ENCODE measurements at places on chromosomes 2 and 18.
A peak's percentile ranks its signal among the peaks of the same experiment; 100 is the strongest.

DNA sequence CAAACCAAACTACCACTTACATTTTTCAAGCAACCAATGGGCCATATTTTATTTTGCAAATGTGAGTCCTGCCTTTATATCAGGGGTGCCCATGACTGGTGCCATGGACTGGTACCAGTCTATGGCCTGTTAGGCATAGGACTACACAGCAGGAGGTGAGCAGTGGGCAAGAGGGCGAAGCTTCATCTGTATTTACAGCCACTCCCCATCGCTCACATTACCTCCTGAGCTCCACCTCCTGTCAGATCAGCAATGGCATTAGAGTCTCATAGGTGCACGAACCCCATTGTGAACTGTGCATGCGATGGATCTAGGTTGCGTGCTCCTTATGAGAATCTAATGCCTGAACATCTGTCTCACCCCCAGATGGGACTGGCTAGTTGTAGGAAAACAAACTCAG is 53.6 kb downstream of the CCDC68 start:
- DNase-seq: no peak

DNA sequence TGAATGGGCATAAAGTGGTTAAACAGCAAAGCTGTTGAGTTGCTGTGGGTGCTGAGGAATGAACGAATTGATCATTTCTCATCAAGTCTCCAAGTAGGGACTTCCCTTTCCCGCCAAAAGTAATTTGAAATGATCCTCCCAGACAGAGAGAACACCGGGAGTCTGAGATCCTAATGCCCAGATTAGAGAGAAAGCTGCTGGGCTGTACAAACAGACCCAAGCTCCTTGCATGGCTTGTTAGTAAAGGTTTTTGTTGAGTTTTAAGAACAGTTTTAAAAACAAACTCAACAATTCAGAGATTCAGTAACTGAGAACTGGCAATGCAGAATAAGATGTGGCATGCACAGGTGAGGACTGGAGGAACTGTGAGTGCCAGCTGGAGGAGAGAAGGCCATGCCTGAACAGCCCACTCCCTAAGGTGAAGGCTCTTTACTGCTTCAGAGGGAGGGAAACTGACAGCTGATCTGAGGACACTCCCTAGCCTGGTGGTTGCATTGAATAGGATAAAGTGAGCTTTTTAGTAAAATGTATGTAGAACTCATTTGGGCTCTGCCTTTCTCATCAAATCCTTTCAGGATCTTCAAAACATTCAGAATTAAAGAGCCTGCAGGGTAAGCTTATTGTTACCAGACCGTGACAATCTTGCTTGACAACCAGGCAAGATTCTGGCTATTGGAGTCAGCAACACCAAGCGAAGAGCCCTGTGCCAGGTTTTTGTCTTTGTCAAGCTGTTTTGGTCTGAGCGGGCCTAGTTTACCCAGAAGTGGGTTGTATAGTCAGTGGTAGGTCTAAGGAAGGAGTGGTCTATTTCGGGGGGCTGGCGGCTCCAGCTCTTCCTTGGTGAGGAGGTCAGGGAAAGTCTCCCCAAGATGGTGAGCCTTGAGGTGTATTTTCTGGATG is 63.2 kb upstream of the IGFBP5 start:
- DNase-seq: no peak

- DNase-seq: no peak
Measured at GRCh38 chr2:8329660-8330622, 351.9 kb upstream of the ID2 start.

- DNase-seq: peak; percentile 17
Measured at GRCh38 chr2:86623043-86623493, 597 bp downstream of the RNF103 start.

GRCh38 chr18:57561728-57562423 is 24.6 kb downstream of the FECH start:
- DNase-seq: no peak

- DNase-seq: no peak
Measured at GRCh38 chr2:213202011-213202410, 50.6 kb upstream of the IKZF2 start.

DNA sequence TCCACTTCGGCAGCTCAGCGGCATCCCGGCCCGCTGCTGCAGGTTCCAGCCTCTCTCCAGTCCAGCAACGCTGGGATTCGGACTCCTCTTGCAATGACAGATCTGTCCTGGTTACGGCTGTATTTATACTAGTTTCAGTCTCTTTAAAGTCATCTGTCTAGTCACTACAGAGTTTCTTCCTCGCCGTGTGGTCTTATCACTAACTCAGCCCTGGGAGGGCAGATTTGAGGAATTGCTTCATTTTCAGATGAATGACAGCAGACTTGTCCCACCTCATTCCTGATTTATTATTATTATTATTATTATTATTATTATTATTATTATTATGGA is 2.2 kb downstream of the KLHL29 start:
- no peak for DNase-seq

DNA sequence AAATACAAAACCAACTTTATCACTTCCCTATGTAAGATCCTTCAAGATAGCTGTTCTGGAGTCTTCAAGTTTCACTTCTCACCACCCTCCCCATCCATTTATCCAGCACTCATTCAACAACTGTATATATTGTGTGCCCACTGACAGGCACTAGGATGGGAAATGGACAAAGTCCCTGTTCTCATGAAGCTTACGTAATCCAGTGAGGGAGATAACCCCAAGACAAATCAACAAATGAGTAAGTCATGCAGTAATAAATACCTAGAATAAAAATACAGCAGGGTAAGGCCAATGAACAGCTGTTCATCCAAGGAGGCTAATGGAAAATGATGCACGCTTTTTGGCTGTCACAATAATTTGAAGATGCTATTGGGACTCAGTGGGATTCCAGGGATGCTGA is 133.8 kb downstream of the MEMO1 start:
- DNase-seq: no peak

DNA sequence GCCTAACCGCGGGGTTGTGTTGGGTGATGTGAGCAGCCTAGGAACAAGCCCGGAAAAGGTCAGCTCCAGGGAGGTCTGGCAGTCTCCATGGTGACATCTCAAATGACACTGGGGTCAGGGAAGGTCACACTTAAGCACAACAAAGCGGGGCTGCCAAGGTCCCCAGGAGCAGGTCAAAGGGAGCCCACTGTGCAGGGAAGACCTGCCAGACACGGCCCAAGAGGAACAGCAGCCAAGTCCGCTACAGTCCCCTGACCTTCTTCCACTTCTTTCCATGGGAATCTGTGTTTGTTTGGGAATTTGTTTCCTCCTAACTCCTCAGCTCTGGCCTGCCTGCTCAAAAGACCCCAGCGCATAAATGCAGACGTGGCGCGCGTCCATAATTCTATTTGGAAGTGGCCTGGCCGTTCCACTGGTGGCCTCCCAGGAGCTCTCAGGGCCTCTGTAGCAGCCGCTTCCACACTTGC is 232.1 kb upstream of the COPS8 start:
- no peak for DNase-seq

- DNase-seq: no peak
Measured at GRCh38 chr2:197294260-197294659, 16.3 kb downstream of the ANKRD44 start.

- no peak for DNase-seq
Measured at GRCh38 chr2:168884975-168885374, 5.3 kb downstream of the SPC25 start.

- DNase-seq: no peak
Measured at GRCh38 chr2:138898855-138899254, 118.7 kb upstream of the NXPH2 start.

DNA sequence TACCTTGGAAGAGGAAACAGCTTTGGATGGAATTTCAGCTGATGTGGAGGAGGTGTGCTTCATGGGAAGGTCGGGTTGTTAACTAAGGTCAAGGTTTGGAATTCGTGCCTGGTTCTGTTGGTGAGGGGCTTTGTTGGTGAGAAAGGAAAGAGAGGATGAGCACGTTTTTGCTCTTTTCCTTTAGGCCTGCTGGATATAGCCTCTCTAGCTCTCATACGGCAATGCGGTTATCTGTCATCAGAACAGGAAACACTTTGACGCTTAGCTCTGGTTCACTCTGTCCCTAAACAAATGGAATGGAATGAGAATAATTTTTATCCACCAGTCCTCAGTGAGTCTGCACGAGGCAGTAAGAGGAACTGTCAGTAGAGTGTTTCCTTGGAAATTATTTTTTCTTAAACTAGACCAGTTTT is 169.7 kb upstream of the NOSTRIN start:
- DNase-seq: no peak

DNA sequence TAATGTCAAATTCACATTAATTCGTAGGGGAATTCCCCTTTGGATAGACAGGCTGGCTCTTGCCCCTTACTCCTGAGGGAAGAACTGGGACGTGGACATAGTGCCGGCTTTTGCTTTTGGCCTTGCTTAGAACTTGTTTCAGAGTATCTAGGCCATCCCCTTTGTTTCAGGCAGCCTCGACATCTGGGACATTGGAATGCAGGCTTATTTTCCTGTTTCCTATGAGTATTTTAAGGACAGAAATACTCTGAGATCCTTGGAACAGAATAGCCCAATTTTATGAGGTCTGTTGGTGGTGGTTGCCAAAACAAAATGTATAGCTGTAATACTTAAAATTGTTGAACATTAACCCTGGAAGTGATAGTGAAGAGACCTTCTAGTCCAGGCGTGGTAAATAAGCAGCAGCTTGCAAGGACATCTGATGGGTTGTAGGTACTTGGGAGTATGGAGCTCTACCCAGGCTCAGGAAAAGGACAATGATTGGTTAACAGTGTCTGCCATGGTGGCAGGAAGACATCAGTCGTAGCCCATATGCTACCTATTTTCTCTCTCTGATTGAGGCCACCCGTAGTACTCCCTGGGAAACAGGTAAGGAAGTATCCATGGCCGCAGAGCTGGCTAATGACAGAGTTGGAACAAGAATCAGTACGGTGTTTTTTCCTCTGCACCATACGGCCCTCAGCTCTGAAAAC is 112.4 kb downstream of the CDK15 start:
- DNase-seq: no peak

GRCh38 chr2:187118331-187119099 is 269.5 kb upstream of the ZSWIM2 start:
- no peak for DNase-seq

GRCh38 chr18:3541549-3542386 is 91.8 kb downstream of the TGIF1 start:
- no peak for DNase-seq

DNA sequence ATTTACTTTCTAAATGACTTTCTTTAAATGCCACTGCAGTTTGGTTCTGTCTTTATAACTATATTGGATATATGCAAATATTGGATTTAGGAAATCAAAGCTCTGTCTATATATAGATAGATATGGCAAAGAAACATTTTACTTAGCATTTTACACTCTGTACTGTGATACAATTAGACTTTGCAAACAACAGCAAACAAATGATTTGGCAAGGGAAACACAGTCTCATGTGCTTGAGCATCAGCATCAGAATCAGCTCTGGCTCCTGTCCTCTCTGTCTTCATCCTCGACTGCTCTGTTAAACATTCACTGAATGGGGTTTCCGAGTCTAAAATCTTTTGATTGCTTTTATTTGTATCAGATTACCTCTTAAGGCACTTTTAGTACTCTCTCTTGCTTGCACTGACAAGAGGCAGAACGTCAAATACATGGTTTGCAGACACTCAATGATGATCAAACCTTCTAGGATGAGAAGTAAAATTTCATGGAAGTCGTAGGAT is 176.8 kb upstream of the LRP1B start:
- DNase-seq: no peak

GRCh38 chr2:99198103-99198841 is 17.3 kb downstream of the MRPL30 start:
- no peak for DNase-seq

- DNase-seq: no peak
Measured at GRCh38 chr2:62099050-62099449, 96.9 kb upstream of the B3GNT2 start.

DNA sequence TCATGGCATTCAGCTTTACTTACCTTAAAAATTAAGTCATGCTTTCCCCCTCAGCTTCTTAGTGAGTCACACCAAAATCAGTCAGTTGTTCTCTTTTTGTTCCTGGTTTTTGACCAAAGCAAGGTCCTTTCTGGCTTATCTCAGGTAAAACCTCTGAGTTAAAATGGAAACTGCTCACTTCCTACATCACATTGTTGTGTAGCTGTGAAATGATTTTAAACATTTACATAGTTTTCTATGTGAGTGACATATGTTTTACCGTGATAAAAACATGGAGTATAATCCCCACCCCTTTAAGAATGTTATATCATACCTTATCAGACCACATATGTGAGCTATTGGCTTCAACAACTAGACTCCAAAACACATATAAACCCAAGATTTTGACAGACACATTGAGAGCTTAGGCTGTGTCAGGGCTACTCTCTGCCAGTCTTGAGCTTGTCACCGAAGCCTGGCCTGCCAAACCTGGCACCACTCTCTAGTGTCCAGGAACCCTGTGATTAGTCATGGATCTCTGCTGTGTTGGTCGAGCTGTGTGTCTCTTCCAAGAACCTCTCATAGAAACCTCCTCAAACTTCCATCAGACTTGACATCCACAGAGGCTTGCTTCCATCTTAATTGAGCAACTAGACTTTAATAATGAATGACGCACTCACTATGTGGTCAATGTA is 294.5 kb upstream of the FBXO11 start:
- no peak for DNase-seq

- DNase-seq: no peak
Measured at GRCh38 chr2:210873631-210874030, 317.2 kb downstream of the CPS1 start.

- DNase-seq: peak; percentile 23
Measured at GRCh38 chr2:218569038-218569431, 396 bp downstream of the CNOT9 start.

DNA sequence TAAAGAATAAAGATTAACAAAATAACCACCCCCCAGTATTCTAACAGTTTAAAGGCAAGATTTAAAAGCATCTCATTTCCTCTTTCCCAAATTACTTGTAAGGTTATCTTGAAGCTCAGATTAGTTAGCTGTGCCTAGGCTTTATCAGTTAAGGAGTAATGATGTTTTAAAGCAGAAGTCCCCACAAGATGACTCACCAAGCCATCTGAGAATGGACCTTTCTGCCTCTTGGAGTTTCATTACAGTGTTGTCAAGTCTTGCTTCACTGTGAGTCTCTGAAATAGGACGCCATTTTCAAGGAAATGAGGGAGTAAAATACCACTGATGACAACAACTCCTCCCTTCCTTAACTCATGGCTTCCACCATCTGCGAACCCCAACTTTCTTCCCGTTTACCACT is 35.9 kb downstream of the ZNF385B start:
- no peak for DNase-seq

DNA sequence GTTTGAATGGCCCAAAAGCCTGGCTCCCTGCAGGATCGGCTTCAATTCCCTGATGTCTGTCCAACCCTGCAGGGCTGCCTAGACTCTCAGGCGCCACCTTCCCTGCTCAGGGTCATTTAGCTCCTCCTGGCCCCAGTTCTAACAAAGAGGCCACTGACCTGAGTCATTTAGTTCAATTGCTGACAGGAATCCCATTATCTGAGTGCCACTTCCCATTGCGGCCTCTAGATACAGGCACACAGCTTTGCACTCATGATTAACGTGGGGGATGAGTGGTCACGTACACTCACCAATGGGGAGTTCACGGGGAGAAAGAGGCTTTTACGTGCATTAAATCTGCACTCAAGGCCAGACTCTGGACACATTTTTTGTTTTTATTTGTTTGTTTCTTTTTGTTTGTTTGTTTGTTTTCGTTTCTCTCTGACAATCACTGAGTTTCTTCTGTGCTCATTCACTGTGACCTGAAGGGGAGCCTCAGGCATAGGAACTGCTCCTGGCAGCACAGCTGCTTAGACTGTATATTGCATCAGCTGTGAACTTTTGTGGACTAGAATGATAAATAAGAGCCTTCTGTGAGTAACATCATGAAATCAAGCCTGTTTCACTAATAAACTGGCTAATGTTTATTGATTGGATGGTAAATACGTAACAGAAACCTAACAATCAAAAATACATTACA is 118.9 kb upstream of the CTNNA2 start:
- no peak for DNase-seq

- DNase-seq: no peak
Measured at GRCh38 chr2:120443946-120444345, 98.0 kb downstream of the INHBB start.
